HCT116 (cell line): ENCODE measurements at places on chromosomes 1 and 21. TPM values are rescaled to one million over a fixed set of nuclear protein-coding genes. Genes with fewer than 3 reads are reported as not detected.

The PDE4B gene
- 76.9 TPM for total RNA-seq

The PDZK1 gene
- total RNA-seq = 0.27 TPM

The ANGPTL3 gene
- 0.07 TPM for total RNA-seq

- no peak for DNase-seq
These were observed 23.6 kb upstream of the SPSB1 start for GRCh38 chr1:9269078-9269501.

DNA sequence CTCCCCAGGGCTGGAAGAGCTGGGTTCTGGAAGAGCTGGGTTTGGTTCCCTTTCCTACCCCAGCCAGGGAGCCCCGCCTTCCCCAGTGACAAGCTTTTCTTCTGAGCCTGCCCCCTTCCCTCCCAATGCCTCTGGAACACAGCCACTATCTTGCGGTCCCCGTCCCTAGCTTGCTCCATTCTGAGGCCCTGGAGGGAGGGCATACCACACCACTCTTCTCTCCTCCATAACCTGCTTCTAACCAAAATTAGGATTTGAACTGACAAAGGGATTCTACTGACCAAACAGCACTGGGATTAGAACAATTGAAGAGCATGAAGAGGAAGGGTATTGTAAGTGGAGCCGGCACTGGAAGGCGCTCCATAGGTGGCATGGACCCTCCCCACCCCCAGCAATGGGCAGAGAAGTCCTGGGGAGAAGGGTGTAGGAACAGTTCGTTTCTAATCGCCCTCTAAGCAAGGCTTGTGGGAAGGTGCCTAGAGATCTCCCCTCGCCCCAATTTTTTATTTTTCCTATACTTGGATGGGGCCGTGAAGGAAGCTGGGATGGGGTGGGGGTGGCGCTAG, 690 bp downstream of the C1orf216 start:
- peak; percentile 13 for DNase-seq

DNA sequence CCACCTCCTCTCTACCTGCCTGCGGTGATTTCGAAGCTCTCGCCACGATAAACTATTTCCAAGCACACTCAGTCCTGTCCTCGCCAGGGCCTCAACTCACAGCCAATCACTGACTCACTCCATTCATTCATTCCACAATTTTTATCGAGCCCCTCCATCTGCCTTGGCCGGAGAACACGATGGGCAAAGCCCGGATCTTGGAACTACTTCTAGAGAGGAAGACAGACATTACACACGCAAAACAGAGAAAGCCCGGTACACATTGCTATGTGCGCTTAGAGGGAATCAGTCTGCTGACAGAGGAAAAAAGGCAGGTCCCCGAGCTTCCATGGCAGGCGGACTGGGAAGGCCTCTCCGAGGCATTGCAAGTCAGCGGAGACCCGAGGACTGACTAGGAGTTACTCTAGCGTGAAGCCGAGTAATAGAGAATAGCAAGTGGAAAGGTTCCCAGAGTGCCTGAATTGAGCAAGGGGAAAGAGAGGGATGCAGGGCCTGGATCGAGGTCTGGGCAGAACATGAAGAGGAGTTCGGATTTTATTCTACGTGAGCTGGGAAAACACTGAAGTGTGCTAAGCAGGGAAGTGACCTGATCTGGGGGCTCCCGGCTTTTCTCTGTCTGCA, 54.2 kb upstream of the DNAJC6 start:
- no peak for DNase-seq
